Caco-2 (cell line): ENCODE measurements at places on chromosomes 7 and 10.

DNA sequence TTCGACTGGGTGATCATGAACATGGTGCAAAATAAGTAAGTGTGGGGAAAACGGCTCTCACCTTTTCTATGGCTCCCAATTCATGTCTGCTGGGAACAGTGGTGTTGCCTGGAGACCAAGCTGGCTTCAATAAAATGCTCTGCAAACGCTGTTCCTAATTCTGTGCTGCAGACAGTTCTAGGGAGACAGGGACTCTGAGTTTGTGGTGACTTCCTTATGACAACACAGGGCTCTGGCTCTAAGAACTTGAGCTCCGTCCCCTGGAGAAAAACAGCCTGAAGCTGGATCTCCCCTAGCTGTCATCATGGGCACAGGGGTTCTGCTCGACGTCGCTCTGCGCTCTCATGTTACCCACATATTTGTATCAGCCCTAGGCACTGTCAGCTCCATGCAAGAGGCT lies 61.0 kb upstream of the INSYN2A start:
- DNase-seq = no peak

DNA sequence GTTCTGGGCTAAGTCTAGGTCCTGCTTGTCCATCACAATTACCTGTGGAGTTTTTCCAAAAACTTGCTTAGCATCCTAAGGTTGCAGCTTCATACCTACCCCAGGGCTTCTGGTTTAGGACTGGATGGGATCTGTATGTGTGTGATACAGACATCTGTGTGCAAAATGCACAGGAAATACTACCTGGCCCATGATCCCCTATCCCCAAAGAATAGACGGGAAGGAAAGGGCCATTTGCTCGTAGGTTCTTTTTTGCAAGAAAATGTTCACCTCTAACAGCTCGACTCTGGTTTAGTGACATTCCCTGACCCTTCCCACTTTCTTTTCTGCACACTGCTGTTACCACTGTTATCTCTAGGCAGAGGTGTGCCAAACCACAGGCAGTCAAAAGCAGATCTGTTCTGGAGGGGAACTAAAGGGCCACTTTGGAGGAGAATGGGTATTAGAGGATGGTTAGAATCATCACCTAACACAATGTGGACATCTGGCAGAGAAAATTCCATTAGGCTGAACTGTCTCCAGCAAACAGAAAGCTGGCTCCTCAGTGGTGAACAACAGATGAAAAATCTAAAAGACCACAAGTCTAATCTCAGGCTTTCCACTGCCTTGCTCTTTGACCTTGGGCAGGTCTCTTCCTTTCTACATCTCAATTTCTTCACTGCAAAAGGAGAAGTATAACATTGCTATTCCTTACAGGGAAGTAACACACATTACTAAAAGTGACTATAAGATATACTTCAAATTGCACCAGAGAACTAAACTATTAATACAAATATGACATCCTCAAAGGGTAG lies 107.4 kb downstream of the UBE2H start:
- no peak for DNase-seq

DNA sequence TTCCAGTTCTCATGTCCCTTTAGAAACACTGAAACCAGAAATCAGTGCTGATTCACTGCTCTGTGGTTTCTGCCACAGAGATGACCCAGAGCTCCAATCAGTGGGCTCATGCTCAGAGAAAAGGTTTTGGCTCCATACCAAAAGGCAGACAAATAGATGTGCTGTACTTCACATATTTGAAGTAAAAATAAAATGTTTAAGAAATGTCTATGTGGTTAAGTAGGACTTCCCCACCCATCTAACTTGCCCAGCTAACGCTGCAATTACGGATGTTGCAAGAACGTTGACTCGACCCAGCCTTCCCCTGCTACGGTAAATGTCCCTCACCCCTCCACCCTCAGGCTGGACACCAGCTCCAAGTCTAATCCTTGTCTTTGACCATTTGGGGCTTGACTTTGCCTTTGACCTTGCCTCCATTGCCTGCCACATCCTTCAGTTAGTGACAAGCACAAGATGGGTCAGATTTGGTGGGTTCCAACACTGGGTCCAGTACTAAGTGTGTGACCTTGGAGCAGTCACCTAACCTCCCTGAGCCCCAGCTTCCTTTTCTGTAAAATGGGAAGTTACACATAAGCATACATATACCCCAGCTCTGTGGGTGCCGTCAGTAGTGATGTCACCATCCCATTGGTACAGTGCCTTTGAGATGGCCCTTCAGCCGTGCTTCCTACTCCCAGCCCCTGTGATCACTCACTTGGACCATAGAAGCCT lies 95.8 kb downstream of the CHST15 start:
- no peak for DNase-seq

GRCh38 chr10:103111031-103111917 lies 81.8 kb downstream of the NT5C2 start:
- DNase-seq = no peak

- no peak for DNase-seq
These were observed 181.8 kb downstream of the MGMT start for GRCh38 chr10:129648856-129649255.

DNA sequence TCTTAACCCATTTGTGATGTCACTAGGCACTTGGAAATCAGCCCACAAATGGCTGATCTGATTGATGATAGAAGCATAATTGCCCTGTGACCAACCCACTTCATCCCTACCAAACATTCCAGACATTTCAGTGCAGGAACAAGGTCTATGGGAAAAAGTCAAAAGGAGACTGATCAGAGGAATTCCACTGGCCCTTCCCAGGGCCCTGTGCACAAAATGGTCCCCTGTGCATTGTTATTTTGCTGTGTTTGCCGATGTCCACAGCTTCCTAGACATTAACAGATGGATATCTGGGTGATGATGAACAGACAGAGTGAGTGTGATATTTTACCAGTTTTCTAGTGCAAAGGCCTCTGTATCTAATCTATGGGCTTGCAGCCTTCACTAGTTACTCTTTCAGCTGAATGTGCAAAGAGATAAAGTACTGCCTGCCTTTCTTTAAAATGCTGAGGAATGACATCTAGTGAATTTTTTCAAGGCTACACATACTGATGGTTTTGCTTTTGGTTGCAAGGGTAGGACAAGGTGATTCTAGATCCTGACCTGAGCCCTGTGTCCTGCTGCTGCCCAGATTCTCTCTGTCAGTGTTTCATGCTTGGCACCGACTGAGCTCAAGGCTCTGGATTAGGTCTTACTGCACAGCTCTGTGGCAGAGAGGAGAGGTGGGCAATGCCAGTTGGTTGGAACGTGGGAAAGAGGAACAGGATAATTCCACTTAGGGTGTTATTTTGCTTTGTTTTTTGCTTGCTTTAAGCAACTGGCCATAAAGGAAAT lies 55.4 kb downstream of the CALD1 start:
- DNase-seq = peak; percentile 62

GRCh38 chr10:110355922-110356627 lies 51.4 kb upstream of the SMNDC1 start:
- DNase-seq = no peak

DNA sequence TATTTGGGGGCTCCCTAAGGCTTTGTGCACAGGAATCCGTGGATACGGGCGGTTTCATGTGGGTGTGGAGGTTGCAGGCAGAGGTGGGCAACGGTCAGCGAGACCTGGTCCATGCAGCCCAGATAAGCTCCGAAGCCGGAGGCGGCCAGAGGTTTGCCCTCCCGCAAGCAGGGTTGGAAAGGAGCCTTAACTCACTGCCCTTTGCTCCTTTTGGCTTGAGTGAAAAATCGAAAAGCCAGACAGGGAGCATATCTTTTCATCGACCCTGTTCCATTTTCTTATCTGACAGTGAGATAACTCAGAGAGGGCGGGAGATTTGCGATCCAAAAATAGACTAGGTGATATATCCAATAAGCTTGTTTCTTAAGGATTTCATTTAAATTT lies 1.5 kb downstream of the GRM3 start:
- DNase-seq = no peak

GRCh38 chr10:9900751-9901150 lies 1116.9 kb upstream of the CELF2 start:
- DNase-seq = no peak

- no peak for DNase-seq
These were observed 175.1 kb downstream of the NEURL1 start for GRCh38 chr10:103668351-103669242.

GRCh38 chr7:17207220-17207619 lies 91.2 kb upstream of the AHR start:
- peak; percentile 65 for DNase-seq

- peak; percentile 70 for DNase-seq
These were observed 1.3 kb upstream of the ACHE start for GRCh38 chr7:100896732-100897608.

GRCh38 chr10:89646889-89647657 lies 2.0 kb upstream of the PANK1 start:
- DNase-seq = no peak

DNA sequence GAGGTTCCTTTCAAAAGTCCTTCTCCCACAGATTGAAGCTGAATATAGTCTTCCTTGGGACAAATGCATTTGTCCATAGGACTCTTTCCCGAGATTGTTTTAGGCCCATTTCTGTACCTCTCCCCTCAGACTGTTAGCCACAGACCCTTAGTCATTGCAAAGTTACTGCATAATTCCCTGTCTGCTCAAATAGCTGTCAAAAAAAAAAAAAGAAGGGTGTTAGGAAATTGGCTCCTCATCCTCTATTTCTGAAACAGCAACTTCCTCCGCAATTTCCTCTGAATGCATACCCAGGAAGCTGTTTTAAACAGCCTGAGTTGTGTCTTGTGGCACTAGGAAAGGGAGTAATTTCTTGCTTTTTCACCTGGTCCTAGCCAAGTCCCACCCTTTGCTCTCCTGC lies 5.4 kb downstream of the LRRC4 start:
- no peak for DNase-seq

DNA sequence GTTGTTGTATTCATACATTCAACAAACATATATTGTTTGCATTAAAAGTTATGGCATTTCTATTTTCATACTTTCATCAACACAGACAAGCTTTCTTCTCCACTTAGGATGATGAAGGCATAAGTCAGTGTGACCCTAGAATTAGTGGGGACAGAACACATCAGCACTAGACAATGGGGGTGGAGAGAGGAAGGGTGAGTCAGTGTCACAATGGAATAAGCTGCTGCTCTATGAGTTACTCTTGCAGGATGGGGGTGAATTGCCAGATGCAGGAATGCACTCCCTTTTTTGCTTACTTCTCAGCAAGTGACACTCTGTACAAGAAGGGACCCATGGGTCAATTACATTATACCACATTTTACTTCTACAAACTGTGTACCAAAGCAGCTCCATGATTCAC lies 74.0 kb downstream of the DGKI start:
- DNase-seq = no peak

- DNase-seq = no peak
These were observed 87.1 kb downstream of the DYNC1I1 start for GRCh38 chr7:95859429-95859828.

DNA sequence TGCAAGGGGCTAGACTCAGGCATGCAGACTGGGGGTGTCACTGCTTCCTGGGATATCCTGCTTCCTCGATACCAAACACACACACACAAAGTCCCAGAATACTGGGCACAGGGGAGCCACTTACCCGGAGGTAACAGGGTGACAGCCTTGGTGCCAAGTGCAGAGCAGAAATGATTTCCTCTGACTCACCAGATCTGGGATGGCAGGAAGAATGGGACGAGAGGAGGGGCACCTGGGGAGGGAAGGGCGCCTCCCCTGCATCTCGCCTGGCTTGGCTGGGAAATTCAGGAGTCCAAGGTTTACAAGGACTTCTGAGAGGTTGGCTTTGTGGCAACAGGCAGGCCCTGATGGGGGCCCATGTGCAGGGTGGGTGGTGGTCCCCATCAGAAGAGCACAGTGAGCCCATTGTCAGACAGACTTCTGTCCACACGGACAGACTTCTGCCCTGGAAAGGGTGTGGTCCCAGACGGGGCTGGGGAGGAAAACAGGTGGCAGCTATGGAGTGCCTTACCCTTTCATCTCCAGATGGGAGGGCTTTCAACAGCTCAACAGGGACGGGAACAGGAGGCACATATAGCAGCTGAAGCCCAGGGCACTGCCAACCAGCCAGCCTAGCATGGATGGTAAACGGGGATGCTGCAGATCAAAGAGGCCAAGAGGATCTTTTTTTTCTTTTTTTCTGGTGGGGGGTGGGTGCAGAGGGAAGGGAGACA lies 9.7 kb upstream of the CCL24 start:
- DNase-seq = no peak
